Posterior vena cava (tissue), 2 donors: ENCODE measurements at places on chromosomes 2 and 18. TPM values are rescaled to one million over a fixed set of nuclear protein-coding genes. Genes with fewer than 3 reads are reported as not detected.

Gene GULP1
- total RNA-seq: 63.2 TPM

GRCh38 chr2:88451811-88452564 lies 505 bp downstream of the FOXI3 start:
- DNase-seq: no peak

DNA sequence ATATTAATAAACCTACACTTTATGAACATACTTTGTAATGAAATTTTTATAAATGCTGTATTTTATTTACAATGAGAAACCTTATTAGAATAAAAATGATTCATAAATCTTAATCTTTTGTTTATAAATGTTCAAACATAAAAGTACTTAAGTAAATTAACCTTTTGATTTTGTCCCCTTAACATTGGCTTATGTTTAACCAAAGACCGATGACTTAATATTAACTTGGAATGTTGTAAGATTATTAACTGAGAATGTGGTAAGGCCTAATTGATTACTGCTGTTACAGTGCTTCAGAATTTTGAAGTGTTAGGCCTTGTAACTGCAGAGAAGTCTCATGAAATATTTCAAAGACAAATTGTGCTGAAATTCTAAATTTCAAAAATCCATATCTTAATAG lies 5.7 kb downstream of the CPS1 start:
- DNase-seq: no peak

Gene ALK
- total RNA-seq: 0.37 TPM

DNA sequence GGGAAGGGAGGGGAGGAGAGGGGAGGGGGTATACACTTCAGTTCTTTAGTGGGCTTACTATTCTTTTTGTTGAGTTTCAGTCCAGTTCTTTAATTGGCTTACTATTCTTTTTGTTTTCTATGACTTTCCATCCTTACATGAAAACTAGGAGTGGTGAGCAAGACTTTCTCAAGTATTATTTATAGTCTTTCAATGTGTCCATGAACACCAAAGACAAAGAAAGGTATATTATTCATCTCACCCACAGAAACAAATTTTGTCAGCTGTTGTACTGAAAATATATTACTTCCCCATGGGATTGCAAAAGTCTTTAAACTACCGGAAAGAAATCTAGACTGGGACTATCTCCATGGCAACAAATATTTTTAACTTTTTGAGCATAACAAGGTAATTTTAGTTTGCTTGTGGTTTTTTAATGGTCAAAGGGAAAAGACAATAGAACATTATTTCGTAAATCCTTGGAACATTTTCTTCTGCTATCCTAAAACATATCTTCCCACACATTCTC lies 17.6 kb downstream of the ADAM17 start:
- DNase-seq: no peak

GRCh38 chr2:233407771-233408181 lies 53.5 kb downstream of the DGKD start:
- DNase-seq: no peak

GRCh38 chr2:168596881-168597655 lies 141.0 kb downstream of the CERS6 start:
- DNase-seq: no peak

DNA sequence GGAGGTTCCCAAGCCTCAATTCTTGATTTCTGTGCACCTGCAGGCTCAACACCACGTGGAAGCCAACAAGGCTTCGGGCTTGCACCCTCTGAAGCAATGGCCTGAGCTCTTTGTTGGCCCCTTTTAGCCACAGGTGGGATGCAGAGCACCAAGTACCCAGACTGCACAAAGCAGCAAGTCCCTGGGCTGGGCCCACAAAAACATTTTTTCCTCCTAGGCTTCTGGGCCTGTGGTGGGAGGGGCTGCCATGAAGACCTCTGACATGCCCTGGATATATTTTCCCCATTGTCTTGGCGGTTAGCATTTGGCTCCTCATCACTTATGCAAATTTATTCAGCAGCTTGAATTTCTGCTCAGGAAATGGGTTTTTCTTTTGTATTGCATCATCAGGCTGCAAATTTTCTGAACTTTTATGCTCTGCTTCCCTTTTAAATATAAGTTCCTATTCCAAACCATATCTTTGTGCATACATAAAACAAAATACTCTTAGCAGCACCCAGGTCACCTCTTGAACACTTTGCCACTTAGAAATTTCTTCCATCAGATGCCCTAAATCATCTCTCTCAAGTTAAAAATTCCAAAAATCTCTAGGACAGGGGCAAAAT lies 9.0 kb upstream of the MATN3 start:
- DNase-seq: no peak

Gene SMAD2
- total RNA-seq: 103 TPM

- no peak for DNase-seq
Observed at GRCh38 chr2:12199491-12200211, 453.2 kb downstream of the LPIN1 start.

DNA sequence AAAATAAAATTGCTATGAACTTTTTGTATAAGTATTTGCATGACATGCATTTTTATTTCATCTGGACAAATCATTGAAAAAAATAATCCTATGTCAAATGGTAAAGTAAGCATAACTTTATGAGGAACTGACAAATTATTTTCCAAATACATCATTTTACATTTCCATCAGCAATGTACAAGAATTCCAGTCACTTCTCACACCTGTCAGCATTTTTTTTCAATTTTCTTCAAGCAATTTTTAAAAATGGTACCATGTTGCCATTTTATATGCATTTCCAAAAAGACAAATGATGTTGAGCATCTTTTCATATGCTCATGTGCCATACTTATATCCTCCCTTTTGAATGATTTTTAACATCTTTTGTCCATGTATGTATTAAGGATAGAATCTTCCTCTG lies 961.7 kb upstream of the PIK3C3 start:
- DNase-seq: no peak
